ENCODE measurements at places on chromosomes 5 and 9. TPM values are rescaled to one million over a fixed set of nuclear protein-coding genes. Genes with fewer than 3 reads are reported as not detected.

PKN3 gene
- total RNA-seq: 0.55 TPM

RASGRF2 gene
- 8.0 TPM for total RNA-seq

IGFBPL1 gene
- not detected for total RNA-seq

LTC4S gene
- 0.65 TPM for total RNA-seq

LURAP1L gene
- 71.4 TPM for total RNA-seq

EXOSC2 gene
- total RNA-seq: 18.9 TPM

ZNG1F gene
- 3.3 TPM for total RNA-seq

SV2C gene
- not detected for total RNA-seq

LCN15 gene
- not detected for total RNA-seq

DPM2 gene
- 10.2 TPM for total RNA-seq

IL5 gene
- not detected for total RNA-seq

SEPTIN8 gene
- total RNA-seq: 44.2 TPM

PCA3 gene
- total RNA-seq: not detected

ELAVL2 gene
- 0.14 TPM for total RNA-seq

SH3TC2 gene
- 0.65 TPM for total RNA-seq

PCDHB10 gene
- total RNA-seq: 0.28 TPM

Data from smooth muscle cell of bladder (primary cell).